Subcutaneous preadipocyte (primary cell): ENCODE measurements at places on chromosomes 7 and 10. TPM values are rescaled to one million over a fixed set of nuclear protein-coding genes. Genes with fewer than 3 reads are reported as not detected.

The ATOH7 gene
- total RNA-seq: under 0.01 TPM in 1 of 2 replicates, not detected in the other

The HPS1 gene
- total RNA-seq: 35.0 and 38.2 TPM in 2 replicates

The TMEM213 gene
- total RNA-seq: not detected in 2 replicates

The PON1 gene
- not detected in 2 replicates for total RNA-seq

The CALN1 gene
- total RNA-seq: under 0.01 TPM in 1 of 2 replicates, not detected in the other

The MRC1 gene
- total RNA-seq: not detected in 2 replicates

The LRRC4 gene
- under 0.01 TPM in 2 replicates for total RNA-seq

The NRP1 gene
- 267 and 402 TPM in 2 replicates for total RNA-seq

The OPALIN gene
- total RNA-seq: not detected in 2 replicates
